ENCODE measurements at places on chromosomes 16 and 17.

DNA sequence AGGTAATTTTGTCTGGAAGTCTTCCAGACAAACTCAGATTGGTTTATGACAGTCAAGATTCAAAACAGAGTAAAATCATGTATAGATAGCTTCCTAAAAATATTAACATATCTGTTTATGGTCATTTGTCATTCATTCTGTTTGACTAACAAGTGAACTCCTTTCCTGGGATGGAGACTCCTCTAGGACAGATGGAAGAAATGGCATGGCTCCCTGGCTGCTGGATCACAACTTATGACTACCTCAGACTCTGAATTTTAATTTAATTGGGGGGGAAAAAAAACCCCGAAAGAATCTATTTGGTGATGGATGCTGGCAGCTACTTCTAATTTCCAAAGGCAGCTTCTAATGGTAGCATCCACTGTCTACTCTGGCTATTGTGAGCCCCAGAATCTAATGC lies 34.6 kb downstream of the PHLPP2 start:
- no peak for DNase-seq

DNA sequence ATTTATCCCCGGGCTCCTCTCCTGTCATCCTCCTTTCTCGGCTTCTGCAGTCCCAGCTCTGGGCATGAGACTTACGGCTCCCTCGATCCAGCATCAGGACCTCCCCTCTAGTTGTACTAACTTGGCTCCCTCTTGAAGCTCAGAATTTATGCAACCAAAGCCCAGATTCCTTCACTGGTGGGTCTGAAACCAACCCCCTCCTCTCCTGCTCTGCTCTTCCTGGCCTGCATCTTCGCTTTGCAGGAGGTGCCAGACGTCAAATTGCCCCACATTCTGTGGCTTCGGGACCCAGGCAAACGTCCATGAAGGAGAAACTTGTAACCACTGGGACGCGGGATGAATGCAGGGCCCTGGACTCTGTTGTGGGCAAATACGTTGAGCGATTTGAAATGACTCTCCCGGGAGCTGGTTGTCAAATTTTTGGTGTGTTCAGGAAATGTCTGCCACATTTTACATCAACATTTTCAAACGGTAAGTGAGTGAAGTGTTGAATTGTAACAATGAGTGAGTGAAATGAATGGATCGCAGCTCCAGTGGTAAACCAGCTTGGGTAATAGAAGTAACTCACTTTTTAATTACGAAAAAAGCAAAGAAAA lies 29.3 kb upstream of the ELAC2 start:
- DNase-seq: no peak

DNA sequence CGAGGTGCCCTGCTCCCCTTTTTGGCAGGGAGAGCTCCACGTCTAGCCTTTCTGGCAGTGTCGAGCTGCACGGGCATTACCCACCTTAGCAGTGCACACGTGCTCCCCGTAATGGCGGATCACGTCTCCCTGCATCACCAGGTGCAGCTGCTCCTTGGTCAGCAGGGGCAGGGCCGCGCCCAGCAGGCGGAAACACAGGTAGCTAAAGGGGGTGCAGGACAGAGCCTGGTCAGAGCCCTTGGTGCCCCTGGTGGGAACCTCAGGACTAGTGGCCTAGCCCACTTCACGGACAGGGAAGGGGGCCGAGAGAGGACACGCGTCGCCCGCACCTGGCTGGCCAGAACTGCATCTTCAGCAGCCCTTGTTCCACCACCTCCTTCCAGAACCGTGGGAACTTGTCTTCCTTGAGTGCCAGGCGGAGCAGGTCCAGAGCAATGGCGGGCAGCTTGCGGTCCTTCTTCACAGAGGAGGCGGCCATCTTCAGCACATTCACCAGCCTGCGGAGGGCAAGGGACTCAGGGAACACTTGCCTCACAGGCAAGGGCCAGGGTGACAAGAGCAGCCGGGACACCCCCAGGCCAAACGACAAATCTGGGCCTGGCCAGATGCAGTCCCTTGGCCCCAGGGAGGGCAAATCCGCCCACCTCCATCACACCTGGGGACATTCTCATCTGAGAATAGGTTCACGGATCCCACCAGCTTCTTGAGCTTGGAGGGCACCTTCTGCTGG lies 3.2 kb downstream of the MYBBP1A start:
- DNase-seq: no peak

- no peak for DNase-seq
Observed at GRCh38 chr17:17467720-17468119, 9.1 kb upstream of the MED9 start.

DNA sequence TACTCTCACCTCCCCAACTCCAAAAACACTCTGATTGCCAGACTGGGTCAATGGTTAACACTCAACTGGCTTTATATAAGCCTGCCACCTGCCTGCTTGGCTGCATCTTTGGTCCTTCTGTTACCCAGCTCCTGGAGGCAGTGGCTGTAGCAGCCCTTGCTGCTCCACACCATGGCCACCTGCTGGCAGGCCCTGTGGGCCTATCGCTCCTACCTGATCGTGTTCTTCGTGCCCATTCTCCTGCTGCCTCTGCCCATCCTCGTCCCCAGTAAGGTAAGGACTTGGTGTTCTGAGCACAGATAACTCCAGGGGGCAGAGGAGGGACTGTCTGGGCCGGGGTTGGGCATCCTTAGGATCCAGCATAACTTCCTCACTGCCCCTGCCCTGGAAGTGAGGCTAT lies at the start of gene SLC13A2:
SLC13A2 (plus strand) TSS at position 103 of the 400 bp plus-strand sequence; CDS start at position 172, 69 bp downstream.
- DNase-seq: no peak

DNA sequence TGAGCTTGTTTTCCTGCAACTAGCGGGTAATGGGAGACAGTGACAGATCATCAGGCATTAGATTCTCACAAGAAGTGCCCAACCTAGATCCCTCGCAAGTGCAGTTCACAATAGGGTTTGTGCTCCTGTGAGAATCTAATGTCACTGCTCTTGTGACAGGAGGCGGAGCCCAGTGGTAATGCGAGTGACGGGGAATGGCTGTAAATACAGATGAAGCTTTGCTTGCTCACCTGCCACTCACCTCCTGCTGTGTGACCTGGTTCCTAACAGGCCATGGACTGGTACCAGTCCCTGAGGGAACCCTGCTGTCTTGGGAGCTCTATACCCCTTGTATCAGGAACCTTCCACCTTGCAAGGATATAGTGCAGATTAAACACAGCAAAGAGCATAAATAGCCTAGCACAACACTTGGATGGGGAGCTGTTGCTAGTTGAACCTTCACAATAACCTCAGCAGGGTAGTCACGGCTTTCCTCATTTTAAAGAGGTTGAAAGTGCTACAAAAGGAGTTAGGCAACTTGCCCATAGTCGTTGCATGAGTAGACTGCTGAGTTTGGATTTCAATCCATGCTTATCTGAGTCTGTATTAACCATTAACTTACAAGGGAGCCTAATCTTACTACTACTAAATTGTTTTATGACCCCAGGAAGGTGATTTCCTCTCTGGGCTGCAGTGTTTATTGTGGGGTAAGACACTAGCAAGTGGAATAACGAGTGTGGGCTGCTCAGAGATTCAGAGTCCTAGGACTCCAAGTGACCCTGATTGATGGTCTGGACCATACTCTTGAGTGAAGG lies 156.6 kb upstream of the ZFHX3 start:
- DNase-seq: no peak

GRCh38 chr16:56298948-56299596 lies 107.8 kb downstream of the GNAO1 start:
- no peak for DNase-seq

GRCh38 chr16:28902909-28903308 lies 22.1 kb downstream of the RABEP2 start:
- DNase-seq: no peak

DNA sequence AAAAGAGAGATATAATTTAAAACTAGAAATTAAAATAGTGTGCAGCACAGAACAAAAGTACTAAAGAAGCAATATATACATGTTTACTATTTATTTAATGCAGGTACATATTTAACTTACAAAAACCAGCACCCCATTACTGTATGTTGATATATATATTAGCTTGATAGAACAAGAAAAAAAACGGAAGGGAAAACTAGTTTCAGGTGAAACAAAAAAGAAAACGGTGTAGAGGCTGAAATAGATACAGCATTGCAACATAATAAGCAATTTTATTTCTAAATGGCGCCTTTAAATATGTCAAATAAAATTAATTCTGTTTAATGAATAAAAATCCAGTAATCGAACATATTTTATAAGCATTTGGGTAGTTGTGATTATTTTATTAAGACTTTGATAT lies 3.9 kb downstream of the HNF1B start:
- no peak for DNase-seq

DNA sequence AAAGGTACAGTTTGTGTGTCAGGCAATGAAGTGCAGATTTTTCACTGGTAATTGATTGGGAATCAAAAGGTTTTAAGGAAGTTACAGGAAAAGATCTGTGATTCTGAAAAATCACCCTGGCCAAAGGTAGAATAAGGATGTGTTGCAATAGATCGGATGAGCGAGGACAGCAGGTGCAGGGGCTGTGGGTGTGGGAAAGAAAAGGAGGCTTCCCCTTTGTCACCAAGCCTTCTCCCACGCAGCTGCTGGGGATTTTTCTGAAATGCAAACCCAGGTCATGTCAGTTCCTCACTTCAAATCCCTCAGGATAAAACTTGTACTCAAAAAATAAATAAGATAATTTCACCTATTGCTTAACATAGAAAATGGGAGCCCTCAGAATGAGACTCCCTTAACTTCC lies 47.9 kb upstream of the ARHGAP17 start:
- no peak for DNase-seq

- DNase-seq: no peak
Observed at GRCh38 chr17:39677542-39678339, 9.5 kb downstream of the PNMT start.

GRCh38 chr17:35895636-35896587 lies 15.8 kb upstream of the CCL5 start:
- no peak for DNase-seq

- no peak for DNase-seq
Observed at GRCh38 chr17:55607731-55608341, 96.6 kb upstream of the SMIM36 start.

GRCh38 chr17:63685041-63685440 lies 14.9 kb downstream of the LIMD2 start:
- no peak for DNase-seq

- no peak for DNase-seq
Observed at GRCh38 chr17:57773557-57773956, 28.5 kb upstream of the CCDC182 start.

DNA sequence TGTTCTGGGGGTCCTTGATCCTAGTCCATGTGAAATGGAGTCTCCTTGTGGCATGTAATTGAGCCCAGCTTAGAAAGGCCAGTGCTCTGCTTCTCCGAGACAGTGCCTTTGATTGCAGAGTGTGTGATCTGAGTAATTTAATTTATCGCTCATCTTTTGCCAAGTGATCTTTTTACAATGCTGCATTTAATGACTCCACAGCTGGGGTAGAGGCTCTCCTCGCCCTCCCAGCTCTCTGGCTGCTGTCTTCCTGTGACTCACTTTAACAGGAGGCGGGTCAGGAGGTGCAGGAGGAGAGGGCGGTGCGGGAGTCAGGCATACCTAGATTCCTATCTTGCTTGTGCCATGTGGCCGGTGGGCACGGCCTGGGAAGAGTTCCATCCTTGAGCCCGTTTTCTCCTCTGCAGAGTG lies 113.4 kb upstream of the FOXF1 start:
- no peak for DNase-seq

- no peak for DNase-seq
Observed at GRCh38 chr17:15453246-15453645, 14.2 kb downstream of the CDRT4 start.

- DNase-seq: no peak
Observed at GRCh38 chr16:3431779-3432219, 11.5 kb downstream of the ZNF597 start.

GRCh38 chr17:2396568-2397246 lies 4.2 kb downstream of the MNT start:
- DNase-seq: no peak

DNA sequence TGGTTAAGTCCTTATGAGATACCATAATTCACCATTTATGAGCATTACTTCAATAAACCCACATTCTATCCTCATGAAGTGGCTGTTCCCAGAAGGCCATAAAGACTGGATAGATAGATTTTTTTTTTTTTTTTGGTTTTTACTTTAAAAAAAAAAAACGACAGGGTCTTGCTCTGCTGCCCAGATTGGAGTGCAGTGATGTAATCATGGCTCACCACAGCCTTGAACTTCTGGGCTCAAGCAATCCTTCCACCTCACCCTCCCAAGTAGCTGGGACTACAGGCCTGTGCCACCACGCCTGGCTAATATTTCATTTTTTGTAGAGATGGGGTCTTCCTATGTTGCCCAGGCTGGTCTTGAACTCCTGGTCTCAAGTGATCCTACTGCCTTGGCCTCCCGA lies 102.3 kb downstream of the XYLT1 start:
- no peak for DNase-seq

DNA sequence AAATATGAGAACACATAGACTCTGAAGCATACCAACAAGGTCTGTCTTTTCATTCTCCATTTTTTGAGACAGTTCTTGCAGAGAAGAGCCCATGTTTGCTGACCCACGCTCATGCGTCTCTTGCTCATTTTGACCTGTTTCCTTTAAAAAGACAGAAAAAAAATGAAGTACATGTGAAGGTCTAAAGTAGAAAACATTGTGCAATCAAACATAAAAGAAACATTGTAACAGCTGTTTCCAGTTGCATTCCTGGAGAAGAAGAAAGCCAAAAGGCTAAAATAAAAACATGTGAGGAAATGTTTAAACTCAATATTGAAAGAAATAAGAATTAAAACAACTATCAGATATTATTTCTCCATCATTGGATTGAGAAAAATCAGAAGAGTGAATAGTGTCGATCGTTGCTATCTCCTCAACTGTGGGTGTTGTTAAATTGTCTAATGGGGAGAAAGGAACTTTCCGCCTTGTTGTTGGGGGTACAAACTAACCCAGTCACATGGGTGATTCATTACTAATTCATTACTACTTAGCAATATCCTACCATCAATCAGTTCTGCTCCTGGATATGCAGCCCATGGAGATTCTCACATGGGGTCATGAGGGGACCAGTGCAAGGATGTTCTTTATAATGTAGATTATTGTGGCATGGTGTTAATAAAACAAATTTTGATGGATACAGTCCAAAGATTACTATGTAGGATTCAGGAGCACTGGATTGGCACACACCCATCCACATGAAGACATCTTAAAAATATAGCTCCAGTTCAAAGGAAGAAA lies 9.5 kb downstream of the ABCA9 start:
- DNase-seq: no peak

DNA sequence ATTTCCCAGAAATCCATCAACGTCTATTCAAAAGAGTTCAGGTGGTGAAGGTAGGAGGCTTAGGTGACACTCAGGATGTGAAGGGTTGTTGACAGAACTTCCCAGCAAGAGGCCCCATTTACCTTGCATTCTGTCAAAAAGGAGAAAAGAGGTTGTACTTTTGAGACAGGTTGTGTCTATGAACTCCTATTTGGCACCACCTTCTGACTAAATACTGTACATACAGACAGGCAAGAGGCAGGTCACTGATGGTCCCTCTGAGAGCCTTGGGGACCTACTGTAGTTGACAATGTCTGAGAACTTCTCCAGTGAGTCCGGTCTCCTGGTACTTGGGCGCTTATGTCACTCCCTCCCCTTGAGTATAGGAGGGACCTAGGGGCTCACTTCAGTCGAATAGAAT lies 479.3 kb upstream of the ZFHX3 start:
- DNase-seq: no peak

Data from NCI-H2081 treated with DMSO at 0.1 percent for 48 hours (cell line).